ENCODE measurements at places on chromosomes 2 and 18.

GRCh38 chr2:223051693-223052289, at the start of gene KCNE4:
Gene KCNE4, plus strand, starts transcription at chr2:223052190. Its CDS starts 641 bp downstream, at chr2:223052831.
- DNase-seq = no peak

- no peak for DNase-seq
Observed at GRCh38 chr2:80255918-80256781, 48.4 kb downstream of the LRRTM1 start.

- no peak for DNase-seq
Observed at GRCh38 chr2:157470321-157470720, 26.4 kb upstream of the CYTIP start.

- DNase-seq = no peak
Observed at GRCh38 chr2:101811226-101812015, 113.9 kb downstream of the MAP4K4 start.

DNA sequence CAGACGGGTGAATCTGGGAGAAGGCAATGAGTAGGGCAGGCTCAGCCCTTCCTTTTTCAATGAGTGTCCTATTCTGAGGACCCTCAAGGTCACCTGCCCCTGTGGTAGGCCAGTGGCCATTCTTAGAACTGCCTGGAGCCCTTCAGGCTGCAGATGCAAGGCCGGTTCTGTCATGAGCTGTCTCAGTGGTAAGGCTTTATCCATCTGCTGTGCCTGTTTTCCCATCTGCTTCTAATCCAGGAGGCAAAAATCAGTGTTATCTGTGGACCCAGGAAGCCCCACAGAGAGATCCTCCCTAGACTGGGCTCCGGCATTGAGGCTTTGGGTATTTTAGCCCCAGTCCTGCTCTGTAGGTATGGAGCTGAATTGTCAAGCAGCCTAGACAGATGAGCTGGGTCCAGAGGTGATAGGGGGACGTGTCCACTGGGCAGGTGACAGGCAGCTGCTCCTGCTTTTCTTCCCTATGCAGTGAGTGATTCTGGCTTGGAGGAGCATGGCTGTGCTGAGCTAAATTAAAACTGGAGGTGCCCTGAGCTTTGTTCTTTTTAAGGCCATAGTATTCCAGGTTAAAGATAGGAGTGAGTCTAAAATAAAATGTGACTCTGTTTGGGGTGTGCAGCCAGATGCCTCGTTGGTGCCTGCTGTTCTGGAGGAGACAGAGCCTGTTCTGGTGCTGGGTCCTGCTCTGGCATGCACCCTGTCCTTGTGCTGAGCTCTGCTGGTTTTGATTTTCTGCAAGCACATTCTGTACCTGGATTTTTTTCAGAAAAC, 92.5 kb downstream of the FHOD3 start:
- DNase-seq = no peak

DNA sequence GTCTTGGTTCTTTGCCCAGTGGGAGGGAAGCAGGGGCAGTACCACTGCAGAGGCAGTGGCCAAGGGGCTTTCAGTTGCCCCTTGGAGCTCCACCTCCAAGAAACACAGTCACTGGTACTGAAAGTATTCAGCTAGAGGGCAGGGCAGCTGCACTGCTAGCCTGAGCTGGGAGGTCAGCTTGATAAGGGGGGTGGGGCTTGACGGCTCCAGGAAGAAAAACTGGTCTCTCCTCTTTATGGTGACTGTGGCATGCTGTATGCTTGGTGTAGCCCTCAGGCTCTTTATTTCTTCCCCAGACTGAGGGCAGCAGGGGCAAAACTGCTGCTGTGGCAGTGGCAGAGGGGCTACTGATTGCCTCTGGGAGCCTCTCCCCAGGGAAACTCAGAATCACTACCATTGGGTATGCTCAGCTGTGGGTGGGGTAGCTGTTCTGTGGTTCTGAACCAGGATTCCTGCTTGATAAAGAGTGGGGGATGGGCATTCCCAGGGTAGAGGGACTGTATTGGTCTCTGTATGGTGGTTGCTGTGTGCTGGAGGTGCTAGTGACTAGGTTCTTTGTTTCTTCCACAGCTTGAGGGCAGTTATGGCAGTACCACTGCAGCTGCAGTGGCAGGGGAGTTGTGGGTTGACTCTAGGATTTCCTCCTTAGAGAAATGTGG, 134.6 kb upstream of the SCN7A start:
- no peak for DNase-seq

GRCh38 chr2:100073110-100073509, 69.3 kb downstream of the AFF3 start:
- DNase-seq = no peak

- no peak for DNase-seq
Observed at GRCh38 chr2:121283670-121284462, 1.1 kb downstream of the TFCP2L1 start.

GRCh38 chr2:31446848-31447247, 32.3 kb upstream of the XDH start:
- DNase-seq = peak; percentile 71

- no peak for DNase-seq
Observed at GRCh38 chr2:211846714-211847113, 691.9 kb downstream of the ERBB4 start.

DNA sequence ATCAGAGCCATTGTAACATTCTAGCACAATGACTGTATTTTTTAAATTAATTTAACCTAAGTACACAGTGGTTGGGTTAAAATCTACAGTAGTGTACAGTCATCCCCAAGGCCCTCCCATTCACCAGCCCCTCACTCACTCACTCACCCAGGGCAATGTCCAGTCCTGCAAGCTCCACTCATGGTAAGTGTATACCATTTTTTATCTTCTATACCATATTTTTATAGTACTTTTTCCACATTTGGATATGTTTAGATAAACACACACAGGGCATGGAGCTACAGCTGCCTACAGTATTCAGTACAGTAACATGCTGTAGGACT, 72.1 kb downstream of the COPS8 start:
- no peak for DNase-seq

DNA sequence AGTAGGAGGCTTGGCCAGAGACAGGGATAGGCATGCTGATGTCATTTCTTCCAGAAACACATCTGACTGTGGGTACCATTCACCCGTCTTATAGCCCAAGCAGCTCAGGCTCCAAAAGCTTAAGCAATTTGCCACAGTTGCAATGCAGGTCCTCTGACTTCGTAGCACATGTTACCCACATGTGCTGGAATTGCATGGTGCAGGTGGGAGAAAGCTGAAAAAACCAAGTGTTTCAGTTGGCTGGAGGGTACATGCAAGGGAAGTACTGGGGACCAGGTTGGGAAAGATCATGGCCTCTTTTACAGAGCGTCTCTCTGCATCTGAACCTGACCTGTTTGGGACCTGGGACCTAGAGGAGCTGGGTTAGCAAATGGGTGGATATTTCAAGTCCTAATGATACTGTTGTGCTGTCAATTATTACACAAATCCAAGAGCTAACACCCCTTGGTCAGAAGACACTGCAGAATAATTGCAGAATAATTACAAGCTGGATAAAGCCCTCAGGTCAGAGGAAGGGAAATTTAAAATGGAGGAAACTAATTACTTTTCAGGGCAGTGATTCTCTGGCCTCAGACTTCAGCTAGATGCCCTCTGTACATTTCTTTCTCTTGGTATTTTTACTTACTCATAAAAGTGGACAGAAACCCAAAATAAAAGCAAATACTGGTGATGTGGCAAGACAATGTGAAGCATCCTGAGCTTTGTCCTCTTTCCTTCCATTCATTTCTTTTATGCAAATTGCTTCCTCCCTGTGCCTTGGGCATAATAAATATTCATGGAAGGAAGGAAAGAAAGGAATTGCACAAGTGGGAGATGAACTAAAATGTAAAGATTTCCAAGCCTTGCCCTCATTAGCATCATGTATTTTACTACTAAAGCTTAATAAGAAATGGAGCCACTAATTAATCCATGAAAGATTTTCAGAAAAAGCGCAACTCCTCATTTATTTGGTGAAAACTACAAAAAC, 45.6 kb upstream of the TTC39C start:
- DNase-seq = no peak

- no peak for DNase-seq
Observed at GRCh38 chr2:191369034-191369433, 123.8 kb downstream of the MYO1B start.

DNA sequence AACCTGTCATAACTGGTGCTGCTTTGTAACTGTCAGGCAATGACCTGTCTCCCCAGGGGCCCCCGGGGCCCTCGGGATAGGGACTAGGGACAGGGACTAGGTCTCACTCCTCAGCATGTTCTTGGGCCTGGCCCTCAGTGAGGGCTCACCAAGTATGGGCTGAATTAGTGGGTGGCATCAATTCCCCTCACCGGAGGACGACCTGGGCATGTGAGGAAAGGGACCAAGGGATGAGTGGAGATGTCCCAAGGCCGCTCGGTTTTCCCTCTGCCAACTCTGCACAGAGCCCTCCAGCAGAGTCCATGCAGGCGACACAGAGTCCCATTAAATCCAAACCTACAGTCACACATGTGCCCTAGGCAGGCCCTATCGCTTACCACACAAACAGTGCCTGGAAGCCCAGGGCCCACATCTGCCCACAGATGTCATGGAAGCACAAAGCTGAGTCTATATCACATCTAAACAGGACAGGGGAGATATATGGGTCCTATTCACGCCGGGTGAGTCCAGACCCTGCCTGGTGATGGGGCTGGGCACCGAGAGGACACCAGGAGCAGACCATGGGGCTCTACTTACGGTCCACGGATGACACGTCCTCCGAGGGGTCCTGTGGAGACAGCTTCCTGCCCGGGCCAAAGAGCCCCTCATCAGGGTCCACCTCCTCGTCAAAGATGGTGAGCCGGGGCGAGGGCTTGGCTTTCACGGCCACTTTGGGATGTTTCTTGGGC, 26.6 kb downstream of the HS1BP3 start:
- DNase-seq = no peak

All from AG04449 (cell line).